Stimulated activated CD4-positive, alpha-beta T cell treated with anti-CD3 and anti-CD28 coated beads, Interleukin-2, amount 100 ng/mL, for 4 hours (primary cell): ENCODE measurements at places on chromosomes 7 and 10.

DNA sequence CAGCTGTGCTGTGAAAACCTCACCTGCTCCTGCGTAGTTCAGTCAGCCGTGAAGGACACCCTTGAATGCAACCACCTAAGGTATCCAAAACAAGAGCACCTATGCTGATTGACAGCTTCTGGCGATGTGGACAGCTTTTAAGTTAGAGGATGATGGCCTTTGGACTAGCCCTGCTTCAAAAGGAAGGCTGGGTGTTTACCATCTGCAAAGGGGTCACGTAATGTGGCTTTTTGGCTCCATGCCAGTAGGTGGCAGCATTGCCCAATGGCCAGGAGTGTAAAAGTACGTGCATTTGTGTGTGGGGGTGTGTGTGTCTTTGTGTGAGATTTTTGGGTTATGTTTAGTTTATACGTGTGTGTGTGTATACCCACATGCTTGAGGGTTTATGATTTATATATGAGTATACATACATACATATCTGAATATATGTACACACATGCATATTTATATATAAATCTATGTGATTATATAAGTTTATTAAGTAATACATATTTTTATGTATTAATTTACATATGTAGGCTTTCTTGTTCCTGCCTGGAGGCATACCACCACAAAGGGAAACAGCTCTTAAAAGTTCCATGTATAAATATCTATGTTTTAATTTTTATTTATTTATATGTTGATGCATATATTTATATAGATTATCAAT, 236.3 kb upstream of the ANKRD30A start:
- DNase-seq: no peak

DNA sequence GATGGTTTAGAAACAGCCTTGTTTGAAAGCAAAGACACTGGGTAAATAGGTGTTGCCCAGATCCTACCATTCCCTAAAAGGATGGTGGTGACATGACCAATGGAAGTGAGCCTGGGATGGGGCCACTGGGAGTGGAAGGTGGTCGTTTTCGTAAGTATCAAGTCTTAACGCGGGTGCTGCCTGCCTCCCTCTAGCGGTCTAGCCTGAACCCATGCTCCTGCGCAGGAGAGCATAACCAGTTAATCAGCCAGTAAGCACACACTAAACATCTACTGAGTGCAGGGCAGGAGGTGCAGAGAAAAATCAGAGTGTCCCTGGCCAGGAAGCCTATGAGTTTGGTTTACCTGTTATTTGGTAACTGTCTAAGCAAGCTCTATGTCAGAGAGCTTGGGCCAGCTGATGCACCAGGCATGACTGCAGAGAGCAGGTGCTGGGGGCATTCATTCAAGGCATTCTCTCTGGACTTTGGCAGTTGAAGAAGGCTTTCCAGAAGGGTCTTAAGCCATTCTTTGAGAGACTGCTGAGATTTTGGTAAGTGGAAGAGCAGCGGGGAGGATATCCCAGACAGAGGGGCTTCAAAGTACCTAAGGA, 930 bp downstream of the GARIN1A start:
- no peak for DNase-seq

DNA sequence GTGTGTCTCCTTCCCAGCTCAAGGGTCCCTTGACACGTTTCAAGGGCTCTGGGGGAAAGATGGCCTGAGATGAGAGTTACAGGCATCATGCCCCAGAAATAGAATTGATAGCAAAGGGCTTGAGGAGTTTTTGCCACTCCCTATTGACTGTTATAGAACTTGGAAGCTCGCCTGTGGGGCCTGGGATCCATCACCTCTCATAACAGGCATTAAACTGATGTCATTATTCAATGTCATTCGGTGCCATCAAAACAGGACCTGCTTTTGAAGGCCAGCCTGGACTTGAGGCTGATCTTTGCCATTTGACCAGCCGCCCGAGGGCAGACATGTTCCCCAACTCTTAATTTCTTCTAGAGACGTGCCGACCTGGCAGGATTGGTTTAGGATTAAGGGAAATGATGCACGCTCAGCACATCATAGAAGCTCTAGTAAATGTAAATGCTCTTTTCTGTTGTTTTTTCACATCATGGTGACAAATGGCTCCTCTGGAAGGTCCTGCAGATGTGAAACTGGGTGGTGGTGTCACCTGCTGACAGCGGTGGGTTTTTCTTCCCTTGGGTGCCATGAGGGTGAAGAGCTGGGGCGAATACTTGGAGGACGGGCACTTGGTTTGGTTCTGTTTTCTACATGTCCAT, 16.7 kb upstream of the KLF6 start:
- no peak for DNase-seq

DNA sequence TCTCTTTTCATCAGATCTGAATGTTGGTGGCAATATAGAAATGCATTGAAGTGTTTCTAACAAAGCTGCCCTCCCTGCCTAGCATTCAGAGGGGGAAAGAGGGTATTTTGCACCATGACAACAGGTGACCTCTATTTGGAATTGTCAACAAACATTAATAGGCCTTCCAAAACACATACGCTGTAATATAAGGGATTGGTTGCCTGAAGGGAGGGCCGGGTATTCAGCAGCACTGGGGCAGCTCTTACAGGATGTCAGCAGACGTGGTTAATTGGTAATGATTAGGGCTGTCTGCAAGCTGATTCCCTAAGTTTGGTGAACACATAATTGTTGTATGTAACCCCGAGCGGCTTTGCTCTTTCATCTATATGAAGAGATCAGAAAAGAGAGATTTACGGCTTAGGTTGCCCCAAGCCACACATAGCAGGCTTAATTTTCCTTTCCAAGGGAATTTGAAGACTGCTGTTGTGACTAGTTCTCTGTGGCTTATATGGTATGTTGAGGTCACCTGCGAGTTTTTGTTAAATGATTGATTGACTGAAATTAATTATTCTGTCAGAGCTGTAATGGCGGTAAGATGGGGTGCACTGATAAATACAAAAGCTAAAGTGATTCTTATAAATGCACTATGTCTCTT, 759.3 kb downstream of the LRMDA start:
- no peak for DNase-seq

GRCh38 chr10:111598433-111599059, 521.7 kb downstream of the ADRA2A start:
- peak; percentile 13 for DNase-seq

DNA sequence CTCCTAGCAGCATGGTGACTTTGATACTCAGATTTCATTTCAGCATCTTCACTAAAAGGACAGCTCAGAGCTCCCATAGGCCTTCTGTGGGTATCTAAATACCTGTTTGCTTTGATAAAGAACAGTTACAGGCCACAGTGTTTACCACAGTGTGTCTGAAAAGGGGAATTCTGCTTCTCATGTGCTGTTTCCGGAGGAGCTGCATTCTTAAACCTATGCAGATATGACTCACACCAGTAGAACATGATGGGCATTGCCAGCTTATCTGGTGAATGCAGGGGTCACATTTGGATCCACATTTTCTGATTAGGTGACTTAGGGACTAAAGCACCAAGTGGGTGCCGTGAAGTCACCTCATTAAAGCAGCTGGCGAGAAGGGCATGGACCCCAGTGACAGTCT, 52.6 kb downstream of the TRRAP start:
- peak; percentile 3 for DNase-seq

DNA sequence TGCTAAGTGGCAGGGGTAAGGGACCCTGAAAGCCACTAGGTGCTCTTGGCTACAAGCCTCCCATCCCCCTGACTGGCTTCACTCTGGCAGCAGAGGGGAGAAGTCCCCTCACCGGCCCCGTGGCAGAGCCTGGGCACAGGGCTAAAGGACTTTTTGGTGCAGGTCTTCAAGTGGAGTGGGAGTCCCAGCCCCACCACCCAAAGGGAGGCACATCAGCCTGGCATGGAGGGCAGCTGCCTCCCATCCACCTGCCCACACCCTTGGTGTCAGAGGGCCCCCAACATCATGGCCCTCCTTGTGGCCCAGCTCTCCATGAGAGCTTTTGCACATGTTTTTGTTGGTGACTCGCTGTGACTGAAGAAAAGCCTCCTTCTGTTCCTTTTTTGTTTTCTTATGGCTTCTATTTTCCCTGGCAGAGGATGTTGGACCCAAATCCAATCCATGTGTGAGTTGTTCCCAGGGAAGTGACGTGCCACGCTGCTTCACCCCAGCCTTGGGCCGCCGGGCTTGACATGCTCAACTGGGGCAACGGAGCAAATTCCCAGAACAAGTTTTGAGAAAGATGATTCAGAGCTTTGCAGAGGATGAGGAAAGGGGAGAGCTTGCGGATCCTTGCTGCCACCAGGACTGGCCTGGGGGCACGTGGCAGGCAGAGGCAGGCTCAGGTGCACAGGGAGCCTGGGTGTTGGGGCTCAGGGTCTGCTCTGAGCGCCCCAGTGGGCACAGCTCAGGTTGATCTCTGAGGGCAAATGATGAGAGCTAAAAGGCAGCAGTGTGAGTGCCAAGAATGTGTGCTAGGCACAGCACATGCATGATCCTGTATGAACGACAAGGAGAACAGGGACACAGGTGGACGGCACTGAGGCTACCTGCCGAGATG, 1.9 kb upstream of the AEBP1 start:
- DNase-seq: no peak

DNA sequence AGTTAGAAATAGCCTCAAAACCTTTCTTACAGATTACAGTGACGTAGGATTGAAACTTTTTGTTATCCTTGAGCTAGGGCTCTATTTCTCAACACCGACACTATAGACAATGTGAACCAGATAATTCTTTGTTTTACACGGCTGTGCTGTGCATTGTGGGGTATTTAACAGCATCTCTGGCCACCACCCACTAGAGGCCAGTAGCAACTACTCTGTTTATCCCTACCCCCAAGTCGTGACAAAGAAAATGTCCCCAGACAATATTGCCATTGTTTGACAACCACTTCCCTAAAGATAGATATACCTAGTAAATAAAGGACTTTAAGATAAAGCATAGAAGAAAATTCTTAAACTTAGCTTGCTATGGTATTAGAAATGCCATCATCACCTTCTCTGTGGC, 359.6 kb downstream of the ARL4A start:
- DNase-seq: no peak

DNA sequence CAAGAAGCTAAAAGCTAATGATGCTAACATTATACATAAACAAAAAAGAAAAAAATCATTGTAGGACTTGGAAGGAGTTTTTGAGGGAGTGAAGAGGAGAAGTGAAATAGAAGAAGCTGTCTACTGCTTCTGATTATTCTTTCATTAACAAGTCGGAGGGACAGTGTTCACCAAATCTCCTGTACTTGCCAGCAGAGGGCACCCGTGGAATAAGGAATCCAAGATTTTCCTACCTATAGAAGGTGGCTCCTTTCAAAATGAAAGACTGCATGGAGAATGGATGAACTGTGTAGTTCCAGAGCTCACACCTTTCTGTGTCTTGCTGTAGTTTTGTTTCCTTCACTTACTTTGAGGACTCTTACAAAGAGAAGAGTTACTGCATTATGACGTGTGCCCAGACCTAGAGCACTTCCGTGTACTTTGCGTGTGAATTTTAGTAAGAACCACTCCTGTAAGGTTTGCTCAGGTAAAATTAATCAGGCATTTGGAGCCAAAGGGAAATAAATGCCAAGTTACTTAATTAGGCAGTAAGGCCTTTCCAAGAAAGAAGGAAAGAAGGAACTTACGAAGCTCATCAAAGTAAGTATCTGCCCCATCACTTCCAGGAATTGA, 145.1 kb downstream of the SEMA3D start:
- no peak for DNase-seq

GRCh38 chr10:132345345-132345744, 13.4 kb downstream of the LRRC27 start:
- DNase-seq: no peak

DNA sequence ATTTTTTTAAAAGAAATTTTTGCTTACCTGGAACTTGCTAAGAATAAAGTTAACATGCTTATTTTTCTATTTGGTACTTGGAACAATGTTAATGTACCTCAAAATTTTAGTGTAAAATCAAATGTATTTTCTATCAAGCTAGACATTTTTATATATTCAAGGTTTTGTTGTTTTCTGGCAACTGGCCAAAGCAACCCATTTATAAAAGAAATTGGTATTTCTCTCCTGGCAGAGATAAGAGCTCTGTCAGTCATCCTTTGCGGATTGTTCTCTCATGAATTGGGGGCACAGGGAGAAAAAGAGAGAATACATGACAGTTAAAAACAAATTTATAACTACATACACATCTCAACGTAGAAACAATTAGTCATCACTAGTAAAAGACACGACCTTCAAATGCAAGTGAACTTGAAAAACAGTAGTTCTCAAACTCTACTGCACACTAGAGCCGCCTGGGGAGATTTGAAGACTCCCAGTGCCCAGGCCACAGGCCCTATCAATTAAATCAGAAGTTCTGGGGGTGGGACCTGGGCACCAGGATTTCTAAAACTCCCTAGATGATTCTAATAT, 152.4 kb upstream of the LAMB4 start:
- DNase-seq: no peak

- DNase-seq: no peak
Observed at GRCh38 chr10:57977262-57977661, 290.4 kb downstream of the IPMK start.

DNA sequence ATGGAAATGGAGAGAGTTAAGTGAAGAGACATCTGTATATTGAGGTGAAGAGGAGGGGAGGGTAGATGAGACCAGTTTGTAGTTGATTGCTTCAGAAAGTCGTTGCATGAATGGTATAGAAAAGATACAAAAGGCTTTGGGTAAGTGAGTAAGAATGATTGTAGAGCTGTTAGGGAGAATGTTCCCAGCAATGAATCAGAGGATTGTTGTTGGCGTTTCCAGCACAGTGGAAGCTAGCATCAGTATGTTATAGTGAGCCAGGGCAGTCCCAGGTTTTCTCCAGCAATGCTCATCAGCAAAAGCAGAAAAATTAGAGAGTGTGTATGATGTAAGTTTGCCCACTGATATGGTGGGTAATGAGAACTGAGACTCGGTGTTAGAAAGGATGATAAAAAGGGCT, 15.4 kb upstream of the CDK6 start:
- DNase-seq: no peak

GRCh38 chr7:91620827-91621226, 259.7 kb downstream of the MTERF1 start:
- DNase-seq: no peak

DNA sequence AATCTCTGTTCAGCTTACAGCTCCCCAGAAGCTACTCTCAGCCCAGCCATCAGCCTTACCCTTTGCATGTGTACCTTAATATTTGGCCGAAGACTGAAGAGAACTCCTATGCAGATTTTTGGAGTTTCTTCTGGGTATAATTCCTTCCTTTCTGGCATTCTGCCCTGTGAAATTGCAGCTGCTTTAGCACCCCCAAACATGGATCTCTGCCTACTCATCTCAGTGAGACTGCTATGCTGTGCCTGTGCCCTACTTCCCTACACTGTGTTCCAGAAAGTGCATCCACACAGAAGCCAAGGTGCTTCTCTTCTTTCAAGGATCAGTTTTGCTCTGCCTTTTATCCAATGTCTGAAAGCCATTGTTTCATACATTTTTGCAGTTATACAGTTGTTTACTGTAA, 81.6 kb downstream of the NPY start:
- DNase-seq: no peak

- DNase-seq: no peak
Observed at GRCh38 chr7:1103009-1103788, 15.3 kb downstream of the GPER1 start.

- no peak for DNase-seq
Observed at GRCh38 chr7:44338600-44338999, 13.2 kb upstream of the CAMK2B start.

GRCh38 chr10:79055892-79056291, 12.9 kb upstream of the ZMIZ1 start:
- no peak for DNase-seq

DNA sequence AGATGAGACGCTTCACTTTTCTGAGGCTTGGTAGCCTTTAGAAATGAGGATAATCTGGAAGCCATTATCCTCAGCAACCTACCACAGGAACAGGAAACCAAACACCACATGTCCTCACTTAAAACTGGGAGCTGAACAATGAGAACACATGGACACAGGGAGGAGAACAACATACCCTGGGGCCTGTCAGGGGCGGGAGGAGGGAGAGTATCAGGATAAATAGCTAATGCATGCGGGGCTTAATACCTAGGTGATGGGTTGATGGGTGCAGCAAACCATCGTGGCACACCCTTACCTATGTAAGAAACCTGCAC, 48.9 kb downstream of the LRGUK start:
- no peak for DNase-seq
